ENCODE measurements at places on chromosomes 13 and 19. TPM values are rescaled to one million over a fixed set of nuclear protein-coding genes. Genes with fewer than 3 reads are reported as not detected.

The MISP3 gene
- 0.83 TPM for total RNA-seq

The ZNF790 gene
- 9.2 TPM for total RNA-seq

The ZNF665 gene
- 6.3 TPM for total RNA-seq

The RYR1 gene
- total RNA-seq = under 0.01 TPM

The SIGLECL1 gene
- not detected for total RNA-seq

The S1PR2 gene
- 39.3 TPM for total RNA-seq

The URAD gene
- total RNA-seq = not detected

The C19orf81 gene
- not detected for total RNA-seq

The MAMSTR gene
- total RNA-seq = 0.99 TPM

The MCF2L gene
- 1.0 TPM for total RNA-seq

GRCh38 chr13:44373601-44374347 is at the start of gene SERP2:
SERP2 (plus strand) TSS chr13:44373824; CDS start chr13:44374026, 202 bp downstream.
- peak; percentile 46 for DNase-seq

GRCh38 chr19:48614436-48615230 is at the start of gene FAM83E:
FAM83E (minus strand) TSS chr19:48615076; CDS start chr19:48613372, 1,704 bp downstream.
- DNase-seq = no peak

DNA sequence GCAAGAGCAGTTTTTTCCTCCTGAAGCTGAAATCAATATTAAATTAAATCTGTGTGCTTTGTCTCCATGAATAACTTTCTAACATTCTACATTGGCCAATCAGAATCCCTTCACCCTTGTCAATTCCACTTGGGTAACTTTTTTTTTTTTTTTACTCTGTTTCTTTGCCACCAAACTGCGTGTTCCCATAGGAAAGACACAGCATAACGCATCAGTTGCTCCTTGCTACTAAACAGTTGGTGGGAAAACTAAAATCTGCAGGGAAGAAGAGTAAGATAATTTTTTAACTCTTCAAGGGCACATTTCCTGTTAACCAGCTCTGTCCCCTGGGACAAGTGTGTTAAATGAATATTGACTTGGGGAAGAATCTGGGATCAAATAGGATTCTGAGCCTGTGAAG is 113.3 kb upstream of the SERP2 start:
- DNase-seq = no peak

DNA sequence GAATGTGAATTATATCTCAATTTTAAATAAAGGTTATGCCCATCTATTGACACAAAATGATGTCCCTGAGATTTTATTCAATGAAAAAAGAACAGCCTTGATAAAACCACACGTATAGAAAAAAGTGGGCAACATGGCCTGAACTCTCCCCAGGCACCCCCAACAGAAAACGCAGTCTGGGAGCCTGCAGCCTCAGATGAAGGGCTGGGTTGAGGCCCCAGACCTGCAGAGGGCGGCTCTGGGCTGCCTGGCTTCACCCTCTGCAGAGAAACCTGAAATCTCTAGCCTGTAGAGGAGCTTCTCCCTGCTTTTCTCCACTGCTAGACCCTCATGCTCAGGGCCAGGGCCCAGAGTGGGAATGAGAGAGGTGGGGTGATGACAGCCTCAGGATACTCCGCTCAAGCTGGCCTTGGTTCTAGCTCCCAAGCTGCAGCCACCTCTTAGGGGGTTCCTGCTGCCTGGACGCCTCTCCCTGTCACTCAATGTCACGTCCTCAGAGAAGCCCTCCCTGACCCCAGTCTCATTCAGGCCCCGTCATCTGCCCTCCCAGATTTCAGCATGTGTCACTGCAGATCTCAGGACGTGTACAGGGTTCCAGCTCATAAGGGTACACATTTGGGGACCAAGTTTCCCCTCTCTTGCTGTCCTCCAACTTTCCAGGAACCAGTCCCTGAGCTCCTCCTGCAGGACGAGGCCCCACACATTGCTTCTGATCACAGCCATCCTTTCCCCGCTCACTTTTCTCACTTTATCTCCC is 1.8 kb downstream of the MBD3 start:
- peak; percentile 21 for DNase-seq

- DNase-seq = no peak
Measured at GRCh38 chr13:112346173-112346898, 29.8 kb upstream of the SPACA7 start.

DNA sequence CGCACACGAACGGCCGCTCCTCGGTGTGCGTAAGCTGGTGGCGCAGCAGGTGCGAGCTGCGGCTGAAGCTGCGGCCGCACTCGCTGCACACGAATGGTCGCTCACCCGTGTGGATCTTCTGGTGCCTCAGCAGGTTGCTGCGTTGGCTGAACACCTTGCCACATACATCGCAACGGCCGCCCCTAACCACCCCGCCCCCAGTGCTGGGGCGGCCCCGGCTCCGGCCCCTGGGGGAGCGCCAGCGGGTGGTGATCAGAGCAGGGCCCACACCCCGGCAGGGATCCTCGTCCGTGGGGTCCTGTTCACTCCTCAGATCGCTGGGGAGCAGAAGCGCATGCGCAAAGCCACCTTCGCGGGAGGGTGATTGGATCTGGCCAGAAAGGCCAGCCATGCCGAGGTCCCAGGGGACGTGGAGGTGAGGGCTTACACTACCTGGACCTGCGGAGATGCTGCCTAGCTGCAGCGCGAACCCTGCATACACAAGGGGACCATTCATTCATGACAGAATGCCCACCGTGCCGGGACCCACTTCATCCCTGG is 4.7 kb upstream of the UBE2M start:
- DNase-seq = no peak

DNA sequence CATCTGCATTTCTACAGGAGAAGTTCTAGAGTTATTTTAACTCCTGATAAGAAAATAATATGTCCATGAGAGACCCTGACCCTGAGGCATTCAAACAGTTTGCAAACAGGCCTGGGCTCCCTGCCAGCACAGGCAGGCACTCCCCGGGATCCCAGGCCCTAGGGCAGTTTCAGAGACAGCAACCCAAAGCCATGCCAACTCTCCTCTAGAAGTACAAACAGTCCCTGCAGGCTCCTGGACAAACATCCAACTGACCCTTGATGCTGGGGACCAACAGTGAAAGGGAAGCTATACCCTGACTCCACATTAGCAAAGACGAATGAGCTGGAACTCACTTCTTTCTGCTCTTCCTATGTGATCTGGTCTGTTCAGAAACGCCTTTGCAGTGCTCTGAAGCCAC is 44.8 kb downstream of the CCDC70 start:
- no peak for DNase-seq

DNA sequence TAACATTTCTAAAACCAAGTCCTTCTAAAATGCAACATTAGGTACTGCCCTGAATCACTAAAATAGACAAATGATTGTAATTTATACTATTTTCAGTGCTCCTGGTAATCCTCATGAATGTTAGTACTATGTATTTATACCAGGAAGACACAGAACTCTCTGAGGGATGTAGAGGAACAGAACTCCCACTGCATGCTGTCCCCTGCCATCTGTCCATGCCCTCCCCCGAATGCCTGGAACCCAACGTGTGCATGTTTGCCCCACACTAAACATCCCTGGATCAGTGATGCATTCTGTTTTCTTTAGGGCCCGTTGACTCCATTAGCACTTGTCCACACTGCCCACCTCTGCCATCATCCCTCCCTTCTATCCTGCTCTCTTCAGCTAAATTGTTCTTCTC is 26.5 kb downstream of the ENOX1 start:
- no peak for DNase-seq

DNA sequence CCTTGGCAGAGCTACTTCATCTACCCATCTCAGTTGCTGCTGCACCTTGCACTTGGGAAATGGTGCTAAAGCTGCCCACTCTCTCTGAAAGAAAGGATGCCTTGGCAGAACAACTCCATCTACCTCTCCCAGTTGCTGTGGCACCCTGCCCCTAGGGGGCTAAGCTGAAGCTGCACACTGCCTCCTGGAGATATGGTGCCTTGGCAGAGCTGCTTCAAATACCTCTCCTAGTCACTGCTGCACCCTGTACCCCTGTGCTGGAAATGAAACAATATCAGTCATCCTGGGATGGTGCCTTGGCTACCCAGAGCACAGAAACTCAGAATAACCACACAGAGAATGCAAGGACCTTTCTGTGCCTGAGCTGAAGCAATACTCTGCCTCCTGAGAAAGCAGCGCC is 615.8 kb downstream of the DIAPH3 start:
- no peak for DNase-seq

DNA sequence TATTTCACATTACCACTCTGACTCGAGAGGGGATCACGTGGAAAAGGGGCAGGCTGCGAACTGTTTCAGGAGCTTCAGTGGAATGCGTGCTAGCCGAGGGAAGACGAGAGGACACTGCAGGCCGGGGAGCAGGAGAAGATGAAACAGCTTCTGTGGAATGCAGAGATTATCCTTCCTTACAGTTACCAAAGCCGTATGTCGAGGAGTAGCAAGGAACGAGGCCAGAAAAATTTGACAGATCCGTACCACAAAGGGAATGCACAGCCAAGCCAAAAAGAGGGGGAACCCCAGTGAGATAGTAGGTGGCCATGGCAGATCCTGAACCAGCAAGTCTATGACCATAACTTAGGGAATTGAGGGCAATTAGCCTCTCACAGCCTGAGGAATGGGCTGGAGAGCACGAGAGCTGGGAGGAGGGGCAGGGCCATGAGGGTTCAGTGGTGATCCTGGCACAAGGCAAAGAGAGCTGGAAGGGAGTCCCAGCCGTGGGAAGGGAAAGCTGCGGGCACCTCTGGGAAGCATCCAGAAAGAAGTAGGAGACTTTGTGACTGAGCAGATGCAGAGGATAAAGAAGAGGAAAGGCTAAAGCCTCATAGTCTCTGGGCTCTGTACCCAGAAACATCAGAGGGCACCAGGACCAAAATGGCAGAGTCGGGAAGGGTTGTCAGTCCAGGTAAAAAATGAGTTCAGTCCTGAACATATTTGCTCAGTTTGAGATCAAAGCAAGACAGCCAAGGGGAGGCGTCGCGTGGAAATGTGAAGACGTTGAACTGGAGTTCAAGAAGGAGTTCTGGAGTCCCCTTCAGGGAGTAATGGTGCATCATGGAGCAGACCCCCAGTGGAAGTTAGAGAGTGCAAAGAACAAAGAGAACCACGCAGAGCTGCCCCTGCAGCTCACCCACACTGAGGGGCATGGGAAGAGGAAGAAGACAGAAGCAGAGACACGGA is 5.1 kb downstream of the COL4A1 start:
- DNase-seq = peak; percentile 46

DNA sequence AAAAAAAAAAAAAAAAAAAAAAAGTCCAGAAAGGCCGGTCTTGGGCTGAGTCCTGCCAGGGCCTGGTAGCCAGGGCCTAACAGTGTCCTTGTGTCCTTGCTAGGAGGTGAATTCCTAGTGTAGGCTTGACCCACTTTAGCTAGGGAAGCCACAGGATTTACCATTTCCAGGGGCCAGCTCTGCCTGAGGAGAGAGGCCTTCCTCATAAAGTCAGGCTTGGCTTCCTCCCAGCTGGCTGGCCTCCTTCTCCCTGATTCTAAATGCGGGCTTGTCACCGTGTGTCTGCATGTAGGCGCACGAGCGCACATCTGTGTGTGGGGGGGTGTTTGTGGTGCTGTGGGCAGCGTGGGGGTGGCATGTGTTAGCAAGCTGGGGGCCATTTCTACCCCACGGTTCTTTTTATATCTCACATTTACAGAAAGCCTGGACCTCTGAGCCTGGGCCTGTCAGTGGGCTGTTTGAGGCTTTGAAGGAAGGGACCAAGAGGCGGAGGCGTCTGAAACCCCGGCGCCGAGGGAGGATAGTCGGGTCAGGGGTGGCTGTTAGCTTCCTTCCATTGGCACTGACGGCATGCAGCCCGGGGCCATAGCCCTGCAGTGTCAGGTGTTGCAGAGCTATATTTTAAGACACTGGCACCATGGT is 31.7 kb downstream of the IER2 start:
- DNase-seq = peak; percentile 61

- DNase-seq = peak; percentile 4
Measured at GRCh38 chr13:82800391-82800790, 1081.9 kb downstream of the SLITRK1 start.

- no peak for DNase-seq
Measured at GRCh38 chr13:68275758-68276157, 1045.6 kb upstream of the PCDH9 start.

GRCh38 chr13:81745391-81745790 is 1404.5 kb upstream of the SPRY2 start:
- no peak for DNase-seq

DNA sequence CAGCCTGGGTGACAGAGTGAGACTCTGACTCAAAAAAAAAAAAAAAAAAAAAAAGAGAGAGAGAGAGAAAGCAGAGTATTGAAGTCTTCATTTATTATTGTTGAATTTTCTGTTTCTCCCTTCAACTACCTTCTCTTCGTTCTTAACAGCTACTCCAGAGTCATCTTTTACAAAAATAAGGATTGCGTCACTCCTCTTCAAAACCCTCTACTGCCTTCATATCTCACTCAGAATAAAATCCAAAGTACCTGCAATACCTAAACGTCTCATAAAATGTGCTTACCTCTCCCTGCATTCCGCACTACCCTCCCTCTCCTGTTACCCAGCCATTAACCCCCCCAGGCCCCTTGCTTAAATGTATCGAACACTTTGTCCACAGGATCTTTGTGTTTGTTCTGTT is 17.4 kb upstream of the RPL21 start:
- no peak for DNase-seq

DNA sequence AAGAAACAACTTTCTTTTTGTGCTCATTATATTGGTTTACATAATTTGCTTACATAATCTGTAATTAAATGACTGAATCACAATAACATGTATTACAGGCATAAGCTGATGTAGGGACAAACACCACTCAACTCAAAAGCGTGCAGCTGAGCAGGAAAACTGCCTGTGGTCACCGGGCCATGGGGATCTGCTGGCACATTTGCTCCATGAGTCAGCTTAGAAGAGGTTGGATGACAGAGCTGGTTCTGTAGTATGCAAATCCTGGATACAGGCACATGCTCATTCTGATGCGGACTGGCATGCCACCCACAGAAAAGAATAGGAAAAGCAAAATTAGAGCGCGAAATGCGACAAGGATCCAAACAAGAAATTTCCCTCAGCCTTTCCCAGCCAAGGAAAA is 128.6 kb downstream of the USP12 start:
- peak; percentile 96 for DNase-seq

DNA sequence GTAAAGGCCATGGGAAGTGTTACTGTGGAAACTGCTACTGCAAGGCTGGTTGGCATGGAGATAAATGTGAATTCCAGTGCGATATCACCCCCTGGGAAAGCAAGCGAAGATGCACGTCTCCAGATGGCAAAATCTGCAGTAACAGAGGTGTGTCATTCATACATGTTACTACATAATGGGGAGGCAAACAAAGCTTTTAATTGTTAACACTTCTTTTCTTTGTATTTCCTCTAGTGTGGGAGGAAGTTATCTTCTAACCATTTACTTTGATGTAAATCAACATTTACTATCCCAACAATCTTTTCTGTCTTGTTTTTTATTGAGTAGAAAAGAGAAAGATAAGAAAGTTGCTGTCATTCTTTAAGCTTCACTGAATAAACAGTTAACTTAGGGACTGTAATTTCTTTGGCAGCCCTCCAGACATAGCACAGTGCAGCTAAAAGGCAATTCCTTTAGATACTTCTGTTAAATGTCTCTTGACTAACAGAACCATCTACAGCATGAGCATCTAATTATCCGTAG is 126.9 kb downstream of the ITGBL1 start:
- DNase-seq = peak; percentile 60

- DNase-seq = no peak
Measured at GRCh38 chr19:30371960-30372824, at the start of gene ZNF536. ZNF536 (plus strand) TSS chr19:30372384; CDS start chr19:30443563, 71,179 bp downstream.

All from fibroblast of lung (primary cell).